ENCODE measurements at places on chromosomes 11 and 22.

DNA sequence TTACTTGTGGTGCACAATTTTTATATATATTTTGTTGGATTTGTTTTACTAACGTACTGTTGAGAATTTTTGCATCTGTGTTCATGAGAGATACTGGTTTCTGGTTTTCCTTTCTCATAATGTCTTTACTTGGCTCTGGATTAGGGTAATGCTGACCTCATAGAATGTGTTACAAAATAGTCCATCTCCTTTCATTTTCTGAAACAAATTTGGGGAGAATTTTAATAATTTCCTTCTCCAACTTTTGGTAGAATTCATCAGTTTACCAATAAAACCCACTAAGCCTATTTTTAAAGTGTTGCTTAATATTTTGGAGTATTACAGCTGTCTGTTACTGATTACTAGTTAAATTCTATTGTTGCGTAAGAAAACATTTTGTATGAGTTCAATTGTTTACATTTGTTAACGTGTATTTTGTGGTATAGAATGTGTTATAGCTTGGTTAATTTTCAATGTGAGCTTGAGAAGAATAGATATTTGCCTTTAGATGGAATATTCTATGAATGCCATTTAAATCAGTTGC lies 11.5 kb downstream of the TRIM22 start:
- no peak for DNase-seq

DNA sequence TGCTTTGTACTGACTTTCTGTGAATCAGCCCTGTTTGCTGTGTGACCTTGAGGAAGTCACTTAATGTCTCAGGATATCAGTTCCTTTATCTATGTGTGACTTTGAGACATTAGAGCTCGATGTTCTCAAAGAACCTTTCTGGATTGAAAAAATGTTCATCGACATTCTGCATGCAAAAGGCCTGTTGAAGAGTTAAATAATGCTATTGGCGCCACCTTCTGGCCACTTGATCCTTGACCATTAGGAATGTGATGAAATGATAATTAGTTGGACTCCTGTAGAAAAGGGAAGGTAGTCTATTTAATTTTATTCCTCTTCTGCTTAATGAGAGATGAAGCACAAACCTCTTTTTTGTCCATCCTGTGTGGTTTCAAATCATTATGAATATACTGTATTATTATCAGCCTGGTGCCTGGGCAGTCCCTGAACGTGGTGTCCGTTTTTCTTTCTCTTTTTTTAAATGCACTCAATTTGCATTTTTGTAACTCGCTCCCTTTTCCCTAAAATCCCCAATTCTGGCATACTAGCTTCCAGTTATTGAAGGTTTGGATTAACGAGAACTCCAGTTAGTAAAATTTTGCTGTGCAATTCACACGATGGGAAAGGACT lies 20.7 kb downstream of the ELF5 start:
- DNase-seq, result no peak

- DNase-seq, result peak; percentile 32
These were observed 7.3 kb upstream of the SYT7 start for GRCh38 chr11:61587951-61588727.

DNA sequence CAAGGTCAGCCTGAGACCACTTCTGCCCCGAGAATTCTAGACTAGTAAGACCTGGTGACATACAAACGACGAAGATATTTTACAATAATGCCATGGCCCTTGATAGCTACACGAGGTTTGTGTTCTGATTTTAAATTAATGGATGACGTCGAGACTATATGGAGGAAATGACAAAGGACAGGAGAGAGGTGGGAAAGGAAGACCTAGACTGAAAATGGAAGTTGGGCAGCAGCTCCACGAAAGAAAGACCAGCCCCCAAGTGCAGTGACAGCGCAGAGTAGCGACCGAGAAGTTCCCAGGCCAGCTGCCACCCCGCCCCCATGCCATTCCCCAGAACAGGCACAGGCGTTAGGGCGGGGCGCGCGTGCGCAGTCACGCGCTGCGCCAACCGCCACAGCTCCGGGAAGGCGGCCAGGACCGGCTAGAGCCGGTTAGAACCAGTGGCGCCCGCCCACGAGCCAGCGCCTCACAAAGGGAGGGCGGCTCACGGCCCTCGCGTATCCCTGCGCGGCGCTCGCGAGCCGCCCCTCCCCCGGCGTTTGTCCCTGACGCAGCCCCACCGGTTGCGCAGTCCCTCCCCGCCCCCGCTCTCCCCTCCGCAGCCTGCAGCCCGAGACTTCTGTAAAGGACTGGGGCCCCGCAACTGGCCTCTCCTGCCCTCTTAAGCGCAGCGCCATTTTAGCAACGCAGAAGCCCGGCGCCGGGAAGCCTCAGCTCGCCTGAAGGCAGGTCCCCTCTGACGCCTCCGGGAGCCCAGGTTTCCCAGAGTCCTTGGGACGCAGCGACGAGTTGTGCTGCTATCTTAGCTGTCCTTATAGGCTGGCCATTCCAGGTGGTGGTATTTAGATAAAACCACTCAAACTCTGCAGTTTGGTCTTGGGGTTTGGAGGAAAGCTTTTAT lies 1.5 kb upstream of the MALAT1 start:
- peak; percentile 98 for DNase-seq

GRCh38 chr11:116928102-116928777 lies 90.8 kb upstream of the APOA1 start:
- no peak for DNase-seq

DNA sequence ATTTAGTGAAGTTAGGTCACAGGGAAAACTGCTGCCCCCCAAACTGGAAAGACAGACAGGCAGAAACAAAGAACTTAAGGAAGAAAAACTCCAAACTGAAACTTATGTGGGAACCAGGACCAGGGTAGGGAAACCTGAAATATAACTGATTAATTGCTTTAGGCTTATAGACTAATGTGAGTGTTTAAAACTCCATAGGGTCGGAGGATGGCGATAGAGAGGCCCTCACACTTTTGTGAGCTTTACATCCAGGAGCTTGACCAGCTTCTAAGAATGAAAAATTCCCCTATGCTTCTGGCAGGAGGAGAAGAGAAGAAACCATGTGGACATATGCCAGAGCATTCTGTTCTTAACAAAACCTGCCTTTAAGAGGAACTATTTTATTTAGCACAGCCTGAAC lies 598.6 kb downstream of the NELL1 start:
- DNase-seq, result no peak

DNA sequence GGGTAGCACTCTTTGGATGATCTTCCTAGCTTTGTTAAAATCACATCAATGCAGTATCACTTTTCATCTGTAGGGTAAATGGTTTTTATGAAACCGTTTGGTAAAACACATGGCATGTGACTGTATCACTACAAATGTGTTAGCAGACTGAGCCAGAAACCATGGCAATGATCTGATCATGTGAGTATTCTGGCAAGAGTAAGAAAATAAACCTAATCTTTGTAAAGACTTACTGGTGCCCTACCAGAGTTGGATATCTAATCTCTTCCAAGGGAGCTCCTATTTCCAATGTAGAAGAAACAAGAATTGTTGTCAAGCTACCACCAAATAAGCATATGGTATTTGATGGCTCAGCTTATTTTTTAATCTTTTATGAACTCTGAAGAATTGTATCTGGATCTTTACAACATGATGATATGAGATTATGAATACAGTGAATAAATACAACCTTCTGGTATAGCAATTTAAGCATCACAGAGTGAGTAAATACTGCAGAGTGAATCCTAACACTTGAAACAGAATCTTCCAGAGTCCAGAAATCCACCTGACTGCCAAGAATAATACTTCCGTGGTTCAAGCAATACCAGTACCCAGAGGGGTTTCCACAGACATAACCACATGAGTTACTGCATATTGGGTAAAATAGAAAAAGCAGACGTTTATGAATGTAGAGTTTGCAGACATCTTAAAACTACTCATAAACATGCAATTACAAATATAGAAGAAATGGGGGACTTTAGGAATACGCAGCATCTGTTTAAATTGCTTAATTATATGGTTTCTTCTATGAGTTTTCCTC lies 238.8 kb downstream of the TTC28 start:
- no peak for DNase-seq

- no peak for DNase-seq
These were observed 552.8 kb upstream of the CCDC179 start for GRCh38 chr11:23413057-23413456.

- DNase-seq, result no peak
These were observed 4.1 kb downstream of the MAPK8IP1 start for GRCh38 chr11:45889555-45889954.

DNA sequence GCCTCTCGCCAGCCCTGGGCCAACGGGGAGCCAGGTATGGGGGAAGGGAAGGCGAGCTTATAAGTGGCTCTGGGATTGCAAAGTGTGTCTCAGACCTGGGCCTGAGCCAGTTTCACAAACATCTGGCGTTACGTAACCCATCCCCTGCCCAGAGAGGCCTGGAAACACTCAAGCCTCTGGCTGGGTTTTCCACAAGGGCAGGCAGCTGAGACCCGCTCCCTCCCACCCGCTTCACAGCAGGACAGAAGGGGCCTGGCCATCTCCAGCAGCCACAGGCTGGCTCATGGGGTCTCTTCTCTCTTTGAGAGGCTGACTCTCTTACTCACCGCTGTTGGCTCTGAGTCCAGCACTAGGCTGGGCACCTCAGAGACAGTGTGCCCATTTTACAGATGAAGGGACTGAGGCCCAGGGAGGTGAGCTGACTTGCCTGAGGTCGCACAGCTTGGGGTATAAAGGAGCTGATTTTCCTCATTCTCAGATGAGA lies 44.5 kb downstream of the TRIOBP start:
- no peak for DNase-seq

- peak; percentile 23 for DNase-seq
These were observed 585.4 kb downstream of the SOX6 start for GRCh38 chr11:15770798-15771414.

DNA sequence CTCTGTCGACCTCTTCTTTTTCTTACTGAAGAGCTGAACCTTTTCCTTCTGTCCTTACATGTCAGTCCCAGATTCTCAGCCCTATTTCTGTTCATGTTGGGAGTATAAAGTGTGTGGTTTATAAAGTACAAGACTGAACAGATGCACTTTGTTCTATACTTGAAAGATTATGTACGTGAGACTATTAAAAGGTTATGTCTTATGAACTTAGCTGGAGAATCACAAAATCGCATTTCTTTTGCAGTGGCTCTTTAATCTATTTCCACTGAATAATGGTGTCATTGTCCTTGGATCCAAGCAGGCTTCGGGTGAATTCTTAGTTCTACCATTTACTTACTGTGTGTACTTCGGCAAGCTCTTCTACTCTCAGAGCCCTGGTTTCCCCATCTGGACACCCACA lies 558.4 kb downstream of the TMEM135 start:
- no peak for DNase-seq

DNA sequence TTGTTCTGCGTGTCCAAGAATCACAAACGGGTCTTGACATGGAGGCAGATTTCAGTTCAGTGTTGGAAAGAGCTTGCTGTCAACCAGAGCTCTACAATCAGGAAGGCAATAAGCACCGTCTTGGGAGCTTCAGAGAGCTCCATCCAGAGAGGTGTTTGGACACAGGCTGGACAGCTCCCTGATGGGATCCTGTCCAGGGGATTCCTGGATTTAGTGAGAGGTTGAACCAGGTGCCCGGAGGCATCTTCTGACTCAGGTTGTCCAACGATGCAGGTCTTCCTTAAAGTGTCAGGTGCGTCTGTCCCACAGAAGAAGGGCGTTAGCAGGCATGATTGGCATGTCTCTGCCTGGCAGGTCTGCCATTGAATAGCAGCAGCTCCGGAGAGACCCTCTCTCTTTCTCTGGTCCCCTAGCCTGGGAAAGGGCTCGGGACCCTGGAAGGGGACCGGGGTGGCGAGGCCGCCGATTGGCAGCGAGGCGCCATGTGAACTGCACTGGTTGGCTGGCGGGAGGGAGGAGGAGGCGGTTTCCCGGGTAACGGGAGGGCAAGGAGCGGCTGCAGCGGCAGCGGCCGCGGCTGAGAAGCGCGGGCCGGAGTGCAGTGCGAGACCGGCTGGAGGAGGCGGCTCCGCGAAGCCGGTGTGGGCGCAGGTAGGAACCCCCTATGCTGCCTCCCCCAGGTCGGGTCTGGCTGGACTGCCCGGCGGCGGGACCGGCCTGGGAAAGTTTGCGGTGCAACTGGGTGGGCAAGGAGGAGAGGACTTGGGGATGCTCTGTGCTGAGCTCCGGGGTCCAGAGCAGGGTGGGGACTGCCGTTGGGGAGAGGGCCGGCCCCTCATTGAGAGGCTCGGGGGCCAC lies 104.1 kb upstream of the E2F8 start:
- DNase-seq, result no peak

DNA sequence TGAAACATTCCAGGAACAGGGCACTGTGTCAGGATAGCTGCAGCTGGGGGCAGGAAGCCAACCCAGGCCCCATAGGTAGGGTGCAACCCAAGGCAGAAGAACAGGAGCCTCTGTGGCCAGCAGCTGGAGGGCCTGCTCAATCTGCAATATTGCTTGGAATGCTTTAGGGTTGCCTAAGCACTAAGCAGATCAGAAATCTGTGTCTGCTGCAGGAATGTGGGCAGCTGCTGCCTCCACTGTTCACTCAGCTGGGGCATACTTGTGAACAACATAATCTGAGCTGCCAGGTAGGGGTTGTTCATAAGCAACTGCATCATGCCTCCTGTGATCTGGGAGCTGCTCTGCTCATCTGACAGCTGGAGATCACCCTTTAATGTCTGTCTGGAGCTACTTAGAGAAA lies 1.7 kb downstream of the UBQLNL start:
- DNase-seq, result no peak

DNA sequence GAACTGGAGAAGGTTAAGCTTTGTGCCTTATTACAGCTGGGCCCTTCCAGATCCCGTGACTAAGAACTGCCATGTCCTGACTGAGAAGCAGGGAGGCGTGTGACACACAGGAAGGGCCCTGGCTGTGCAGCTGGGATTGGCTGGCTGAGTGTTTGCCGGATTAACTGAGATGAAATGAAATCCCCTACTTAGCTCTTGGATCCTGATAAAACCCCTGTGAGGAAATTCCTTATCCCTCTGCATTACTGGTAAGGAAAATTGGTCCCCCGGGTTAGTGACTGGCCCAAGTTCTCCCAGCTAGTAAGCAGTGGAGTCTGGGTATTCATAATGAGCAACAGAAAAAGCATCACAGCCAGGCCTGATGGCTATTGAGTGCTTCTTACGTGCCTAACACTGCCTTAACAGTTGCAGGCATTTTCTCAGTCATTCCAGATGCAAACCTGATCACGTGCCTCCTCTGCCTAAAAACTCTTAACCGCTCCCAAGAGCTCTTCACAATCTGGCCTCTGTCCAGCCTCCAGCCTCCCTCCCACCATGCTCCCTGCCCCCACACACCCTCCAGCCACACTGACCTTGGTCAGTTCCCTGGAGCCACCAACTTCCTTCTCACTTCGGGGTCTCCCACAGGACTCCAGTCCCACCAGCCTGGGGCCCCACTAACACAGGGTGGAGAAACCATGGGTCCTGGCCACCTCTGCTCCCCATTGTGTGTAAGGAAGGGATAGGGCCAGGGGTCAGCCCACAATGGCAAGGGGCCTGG lies 37.8 kb downstream of the ARRB1 start:
- no peak for DNase-seq

- DNase-seq, result peak; percentile 34
These were observed 55.2 kb downstream of the NECTIN1 start for GRCh38 chr11:119673759-119674336.

GRCh38 chr11:119717839-119718534 lies 11.0 kb downstream of the NECTIN1 start:
- DNase-seq, result no peak

- no peak for DNase-seq
These were observed 259.8 kb upstream of the BLID start for GRCh38 chr11:122375687-122376399.

- no peak for DNase-seq
These were observed 1635.2 kb downstream of the FAM181B start for GRCh38 chr11:81098471-81098870.
